Uterus (tissue), 4 donors: ENCODE measurements at places on chromosomes 1 and 21.
A peak's percentile ranks its signal among the peaks of the same experiment; 100 is the strongest.

DNA sequence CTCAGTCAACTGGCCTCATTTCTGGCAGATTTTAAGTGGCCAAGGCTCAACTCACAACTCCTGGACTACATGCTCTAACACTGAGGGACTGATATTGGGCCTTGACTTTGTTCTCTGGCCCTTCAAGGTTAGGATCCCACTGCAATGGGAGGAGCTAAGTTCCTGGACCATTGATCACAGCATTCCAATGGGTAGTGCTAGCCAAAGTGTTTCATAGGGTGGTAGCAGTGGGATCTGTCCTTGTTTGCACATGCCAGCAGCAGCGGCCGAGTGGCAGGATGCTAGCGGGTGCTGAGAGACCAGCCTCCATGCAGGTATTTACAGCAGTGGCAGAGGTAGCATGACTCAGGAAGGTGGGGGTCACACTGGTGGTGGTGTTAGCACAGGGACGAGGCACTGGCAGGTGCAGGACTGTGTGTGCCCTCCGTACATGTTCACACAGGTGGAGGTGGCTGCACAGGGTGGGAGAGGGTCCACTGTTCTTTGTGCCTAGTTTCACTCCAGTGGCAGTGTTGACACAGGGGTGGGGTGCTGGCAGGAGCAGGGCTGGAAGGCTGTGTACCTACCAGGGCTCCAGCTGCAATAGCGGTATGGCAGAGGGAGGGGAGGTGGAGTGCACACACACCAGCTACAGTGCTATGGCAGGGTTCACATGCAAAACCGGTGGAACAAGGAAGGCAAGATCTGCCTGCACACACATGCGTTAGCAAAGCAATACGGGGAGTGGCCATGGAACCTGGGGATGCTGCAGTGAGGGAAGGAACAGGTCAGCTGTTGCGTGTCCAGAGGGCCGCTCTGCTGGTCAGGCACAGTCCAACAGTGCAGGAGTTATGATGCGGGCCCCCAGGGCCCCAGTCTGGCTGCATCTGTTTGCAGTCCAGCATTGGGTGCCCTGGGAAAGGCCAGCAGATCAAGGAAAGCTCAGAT lies 51.7 kb downstream of the COL24A1 start:
- no peaks in the 10 kb centered on the region for H3K36me3 ChIP-seq
- H3K4me1 ChIP-seq, result no peaks in the 10 kb centered on the region
- no peaks in the 10 kb centered on the region for H3K27me3 ChIP-seq
- no peak for DNase-seq
- H3K4me3 ChIP-seq, result no peak overlapping the region
- no peak overlapping the region for H3K27ac ChIP-seq

- H3K4me3 ChIP-seq, result no peak overlapping the region
- H3K4me1 ChIP-seq, result no peaks in the 10 kb centered on the region
- no peaks in the 10 kb centered on the region for H3K36me3 ChIP-seq
- H3K27ac ChIP-seq, result no peak overlapping the region
Observed at GRCh38 chr21:16667395-16667794, 845.4 kb upstream of the CXADR start.

DNA sequence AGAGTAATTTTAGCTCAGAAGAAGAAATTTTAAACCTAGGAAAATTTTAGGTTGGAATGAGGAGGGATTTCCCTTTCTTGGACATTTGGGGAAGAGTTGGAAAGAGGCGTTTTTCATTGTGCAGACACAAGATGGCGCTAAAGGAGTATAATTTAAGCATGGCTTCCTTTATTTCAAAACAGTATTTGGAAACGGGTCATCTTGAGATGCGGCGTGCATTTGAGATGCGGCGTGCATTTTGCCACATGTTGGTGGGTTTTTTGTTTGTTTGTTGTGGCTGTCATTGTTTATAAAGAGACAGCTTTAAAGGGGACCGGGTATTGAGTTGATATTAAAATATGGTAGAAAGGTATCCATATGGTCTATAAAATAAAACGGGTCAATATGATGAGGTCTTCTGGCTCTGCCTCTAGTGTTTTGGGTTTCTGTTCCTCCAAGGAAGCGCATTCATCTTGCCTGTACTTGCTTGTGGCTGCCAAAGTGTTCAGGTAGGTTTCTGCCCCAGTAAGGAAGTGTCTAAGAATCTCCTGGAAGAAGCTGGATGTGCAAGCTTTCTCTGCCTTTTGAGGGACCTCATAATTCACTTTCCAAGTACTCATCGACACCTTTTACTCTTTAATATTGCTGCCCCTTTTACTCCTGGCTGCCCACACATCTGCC lies 210.3 kb downstream of the SLC35F3 start:
- H3K27me3 ChIP-seq, result no peaks in the 10 kb centered on the region
- H3K4me3 ChIP-seq, result no peak overlapping the region
- H3K27ac ChIP-seq, result no peak overlapping the region

DNA sequence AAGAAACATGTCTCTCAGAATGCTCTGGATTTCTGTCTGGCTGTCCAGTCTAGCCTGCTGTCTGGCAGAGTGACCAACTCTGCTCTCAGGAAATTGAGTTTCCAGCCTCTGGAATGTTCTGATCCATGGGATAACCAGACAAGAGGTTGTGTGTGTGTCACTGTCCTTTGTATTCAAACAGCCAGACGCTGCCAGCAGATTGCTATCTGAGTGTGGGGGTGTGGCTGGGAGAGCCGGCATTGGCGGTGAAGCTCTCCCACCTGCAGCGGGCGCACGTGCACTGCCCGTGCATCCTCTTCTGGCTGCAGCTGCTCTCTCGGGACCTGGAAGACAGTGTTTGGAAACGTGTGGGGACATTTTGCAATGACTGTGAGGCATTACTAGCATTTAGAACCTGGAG lies 26.1 kb downstream of the PKP1 start:
- peak; percentile 60 for DNase-seq
- H3K36me3 ChIP-seq, result no peaks in the 10 kb centered on the region
- H3K4me3 ChIP-seq, result no peak overlapping the region
- peak overlapping the region; percentile 29 for H3K27ac ChIP-seq
- H3K4me1 ChIP-seq, result no peaks in the 10 kb centered on the region

- no peak overlapping the region for H3K27ac ChIP-seq
- H3K4me1 ChIP-seq, result no peaks in the 10 kb centered on the region
- no peaks in the 10 kb centered on the region for H3K36me3 ChIP-seq
- H3K27me3 ChIP-seq, result no peaks in the 10 kb centered on the region
Observed at GRCh38 chr1:223827193-223827663, 18.5 kb downstream of the TP53BP2 start.
